Fibroblast of skin of abdomen (primary cell): ENCODE measurements at places on chromosomes 7 and 10.

GRCh38 chr10:4494551-4494950 lies 331.5 kb upstream of the AKR1E2 start:
- peak; percentile 51 for DNase-seq

DNA sequence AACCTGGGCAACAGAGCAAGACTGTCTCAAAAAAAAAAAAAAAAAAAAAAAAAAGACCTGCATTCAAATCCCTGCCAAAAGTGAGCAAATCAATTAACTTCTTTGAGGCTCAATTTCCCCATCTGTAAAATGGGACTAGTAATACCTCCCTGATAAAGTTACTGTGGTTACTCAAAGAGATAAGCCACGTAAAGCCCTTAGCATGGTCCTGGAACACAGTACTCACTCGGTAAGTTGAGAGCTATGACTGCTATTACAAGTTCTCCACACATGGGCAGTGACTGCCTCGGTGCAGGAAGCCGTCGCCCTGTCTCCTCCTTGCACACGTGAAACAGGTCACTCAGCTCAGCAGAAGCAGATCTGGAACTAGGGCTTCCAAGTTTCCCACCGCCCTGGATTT lies 37.9 kb downstream of the DDIT4 start:
- DNase-seq = no peak

GRCh38 chr7:37128327-37129034 lies 320.2 kb downstream of the ELMO1 start:
- no peak for DNase-seq

GRCh38 chr10:81696609-81697388 lies 178.2 kb upstream of the NRG3 start:
- no peak for DNase-seq

DNA sequence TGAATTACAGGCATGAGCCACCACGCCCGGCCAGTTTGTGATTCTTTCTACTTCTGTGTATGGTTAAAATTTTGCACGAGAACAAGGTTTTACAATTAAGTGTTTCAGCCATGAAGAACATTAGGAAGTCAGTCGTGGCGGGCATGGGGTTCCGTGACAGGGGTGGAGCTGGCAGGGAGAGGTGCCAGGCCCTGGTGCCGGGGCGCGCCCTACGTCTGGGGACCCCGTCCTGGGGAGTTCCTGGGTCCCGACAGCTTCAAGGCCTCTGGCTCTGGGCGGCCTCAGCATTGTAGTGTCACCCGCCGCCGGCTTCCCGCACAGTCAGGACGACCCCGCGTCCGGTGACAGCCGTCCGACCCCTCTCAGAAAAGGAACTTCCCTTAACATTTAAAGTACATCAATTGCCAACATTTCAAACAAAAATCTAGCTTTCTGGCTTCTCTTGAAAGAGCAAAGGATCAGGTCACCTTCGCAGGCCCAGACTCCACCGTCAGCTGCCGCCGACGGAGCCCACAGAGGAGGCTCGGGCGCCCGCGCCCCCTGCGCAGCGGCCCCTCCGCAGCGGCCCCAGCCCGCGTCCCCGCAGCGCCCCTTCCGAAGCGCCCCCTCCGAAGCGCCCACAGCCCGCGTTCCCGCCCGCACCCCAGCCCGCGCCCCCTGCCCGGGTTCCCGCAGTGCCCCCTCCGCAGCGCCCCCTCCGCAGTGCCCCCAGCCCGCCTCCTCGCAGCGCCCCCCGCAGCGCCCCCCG lies 23.2 kb upstream of the MKI67 start:
- no peak for DNase-seq

- no peak for DNase-seq
Measured at GRCh38 chr10:91575044-91575610, 57.7 kb downstream of the PPP1R3C start.
